ENCODE measurements at places on chromosomes 7 and 10.

- no peak for DNase-seq
Measured at GRCh38 chr7:106485919-106486318, 175.0 kb downstream of the CCDC71L start.

GRCh38 chr7:124027236-124027635, 5.6 kb downstream of the TMEM229A start:
- no peak for DNase-seq

- DNase-seq = no peak
Measured at GRCh38 chr7:6392712-6393666, 54.8 kb downstream of the DAGLB start.

DNA sequence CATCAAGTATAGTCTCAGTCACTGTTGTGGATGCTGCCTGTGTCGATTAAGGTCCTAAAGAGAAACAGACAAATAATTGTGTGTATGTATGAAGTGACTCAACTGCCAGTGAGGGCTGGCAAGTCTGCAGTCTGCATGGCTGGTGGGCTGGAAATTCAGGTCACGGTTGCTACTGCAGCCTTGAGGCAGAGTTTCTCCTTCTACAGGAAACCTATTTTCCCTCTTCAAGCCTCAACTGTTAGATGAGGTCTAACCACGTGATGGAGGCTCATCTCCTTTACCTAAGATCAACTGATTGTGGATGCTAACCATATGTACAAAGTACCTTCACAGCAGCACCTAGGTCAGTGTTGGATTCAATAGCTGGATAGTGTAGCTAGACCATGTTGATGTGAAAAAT, 29.9 kb downstream of the MBL2 start:
- no peak for DNase-seq

- DNase-seq = no peak
Measured at GRCh38 chr10:125076891-125077541, 83.3 kb downstream of the CTBP2 start.

All from NCI-H2081 treated with DMSO at 0.1 percent for 48 hours (cell line).